ENCODE measurements at places on chromosomes 3 and 15. TPM values are rescaled to one million over a fixed set of nuclear protein-coding genes. Genes with fewer than 3 reads are reported as not detected.

DNA sequence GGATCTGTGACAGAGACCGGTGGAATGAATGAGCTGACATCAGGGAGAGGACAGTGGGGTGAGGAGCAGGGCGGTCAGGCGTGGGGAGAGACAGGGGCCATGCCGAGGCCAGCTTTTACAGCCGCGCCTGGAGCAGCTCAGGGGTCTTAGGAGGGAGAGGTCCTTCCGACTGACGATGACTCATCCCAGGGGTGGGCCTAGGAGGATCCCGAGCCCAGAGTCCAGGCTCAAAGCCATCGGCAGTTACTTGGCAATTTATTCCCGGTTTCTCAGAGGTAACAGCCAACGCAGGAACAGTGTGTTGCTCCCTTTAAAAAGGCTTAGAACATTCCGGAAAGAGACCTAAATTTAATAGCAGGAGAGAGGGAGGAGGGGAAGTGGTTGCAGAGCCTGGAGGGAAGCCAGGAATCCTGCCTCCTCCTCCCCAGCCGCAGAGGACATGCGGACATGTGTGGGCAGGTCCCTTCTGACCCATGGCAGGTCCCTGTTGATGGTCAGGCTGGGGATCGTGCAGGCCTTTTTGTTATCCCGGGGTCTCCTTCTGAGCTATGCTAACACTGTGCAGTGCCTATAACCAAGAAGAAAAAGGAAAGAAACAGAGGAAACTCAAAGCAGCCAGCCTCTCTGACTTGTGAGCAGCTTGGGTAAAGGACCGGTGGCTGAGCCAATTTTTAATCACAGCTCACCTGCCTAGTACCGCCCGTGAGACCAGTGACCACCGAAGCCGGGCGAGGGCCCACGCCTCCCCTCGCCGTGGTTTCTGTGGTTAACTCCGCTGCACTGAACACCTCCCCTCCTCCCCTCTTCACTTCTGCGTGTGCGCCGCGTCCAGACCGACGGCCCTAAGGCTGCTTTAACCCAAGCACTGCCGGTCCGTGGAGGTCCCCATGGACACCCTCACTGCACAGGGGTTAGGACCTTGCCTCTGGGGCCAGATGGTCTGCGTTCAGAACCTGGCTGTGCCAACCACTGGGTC lies 392.4 kb upstream of the PROK2 start:
- DNase-seq = no peak

DNA sequence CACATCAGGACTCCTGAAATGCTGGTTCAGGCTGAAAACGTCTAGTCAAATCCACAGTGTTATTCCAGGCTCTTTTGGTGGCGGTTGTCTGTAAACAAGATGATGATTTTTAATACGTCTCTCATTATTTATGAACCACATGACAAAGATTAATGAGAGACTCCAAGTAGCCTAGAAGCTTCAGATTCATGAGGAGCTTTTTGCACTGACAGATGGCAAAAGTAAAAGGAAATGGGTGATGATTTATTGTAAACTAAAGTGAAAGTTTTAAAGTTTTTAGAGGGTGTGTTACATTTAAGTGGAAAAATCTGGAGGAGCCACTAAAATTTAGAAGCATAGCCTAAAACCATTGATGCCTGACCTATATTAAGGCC lies 77.0 kb downstream of the BBX start:
- no peak for DNase-seq

DNA sequence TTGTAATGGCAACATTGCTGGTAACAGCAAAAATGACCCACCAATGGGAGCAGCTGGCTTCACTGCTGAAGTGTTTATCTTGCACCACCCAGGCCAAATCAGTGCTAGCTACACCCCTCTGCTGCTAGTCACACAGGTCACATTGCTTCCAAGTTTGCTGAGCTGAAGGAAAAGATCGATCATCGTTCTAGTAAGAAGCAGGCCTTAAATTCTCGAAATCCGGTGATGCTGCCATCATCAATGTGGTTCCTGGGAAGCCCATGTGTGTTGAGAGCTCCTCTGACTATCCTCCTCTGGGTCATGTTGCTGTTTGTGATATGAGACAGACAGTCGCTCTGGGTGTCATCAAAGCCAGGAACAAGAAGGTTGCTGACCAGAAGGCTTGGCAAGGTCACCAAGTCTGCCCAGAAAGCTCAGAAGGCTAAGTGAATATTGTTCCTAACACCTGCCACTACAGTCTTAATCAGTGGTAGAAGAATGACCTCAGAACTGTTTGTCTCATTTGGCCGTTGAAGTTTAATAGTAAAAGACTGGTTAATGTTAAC lies 21.2 kb downstream of the TM4SF4 start:
- no peak for DNase-seq

DNA sequence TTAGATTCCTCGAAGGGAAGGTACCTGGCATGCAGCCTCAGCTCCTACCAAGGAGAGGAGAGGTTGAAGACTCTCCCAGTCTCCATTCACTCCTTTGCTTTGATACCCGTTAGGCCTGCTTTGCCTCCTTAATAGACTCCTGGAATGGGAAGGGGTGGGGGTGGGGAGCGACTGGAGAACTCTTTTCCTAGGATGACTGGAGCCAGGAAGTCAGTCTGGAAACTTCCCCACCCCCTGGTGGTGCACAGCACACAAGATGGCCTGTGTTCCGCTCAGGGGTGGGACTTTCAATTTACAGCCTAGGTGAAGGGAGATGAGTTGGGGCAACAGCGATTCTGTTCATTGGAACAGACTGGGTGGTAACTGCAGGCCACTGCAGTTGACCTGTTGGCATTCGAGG lies 21.4 kb upstream of the CELF6 start:
- DNase-seq = peak; percentile 7

- peak; percentile 69 for DNase-seq
These were observed 48.5 kb downstream of the CHCHD6 start for GRCh38 chr3:126752303-126753190.

DNA sequence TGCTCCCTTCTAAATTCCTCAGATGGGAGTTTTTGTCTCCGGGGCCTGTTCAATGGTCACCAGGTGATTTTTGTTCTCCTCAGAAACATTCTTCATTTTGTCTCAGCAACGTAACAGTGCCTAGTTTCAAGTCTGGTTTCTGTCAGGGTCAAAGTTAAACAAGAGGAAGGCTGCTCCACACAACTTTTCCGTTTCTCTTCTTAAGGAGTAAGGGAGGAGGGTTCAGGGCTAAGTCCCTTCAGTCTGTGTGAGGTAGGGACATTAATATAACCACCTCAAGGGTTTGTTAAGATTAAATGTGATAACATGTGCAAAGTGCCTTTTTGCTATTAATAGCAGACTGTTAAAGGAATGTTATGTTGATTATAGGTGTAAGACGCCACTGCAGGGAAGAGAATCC lies 41.8 kb downstream of the HOMER2 start:
- no peak for DNase-seq

GRCh38 chr3:119120480-119120879 lies 25.5 kb upstream of the TEX55 start:
- DNase-seq = no peak

- no peak for DNase-seq
These were observed 41.4 kb downstream of the SLC30A4 start for GRCh38 chr15:45481135-45481534.

APEH gene
- 116 TPM for polyA plus RNA-seq

AADACL2 gene
- polyA plus RNA-seq = not detected

RASGRF1 gene
- 34.1 TPM for polyA plus RNA-seq

EIF1B gene
- polyA plus RNA-seq = 164 TPM

PLA2G4F gene
- polyA plus RNA-seq = 0.21 TPM

GABRB3 gene
- 61.0 TPM for polyA plus RNA-seq

CASR gene
- 1.3 TPM for polyA plus RNA-seq
